Progenitor cell of endocrine pancreas (in vitro differentiated cells): ENCODE measurements at places on chromosomes 13 and 19. TPM values are rescaled to one million over a fixed set of nuclear protein-coding genes. Genes with fewer than 3 reads are reported as not detected.

STARD13 gene
- 11.6 and 11.7 TPM in 2 replicates for total RNA-seq

DNAJC15 gene
- 27.4 and 30.0 TPM in 2 replicates for total RNA-seq

FAM174C gene
- total RNA-seq = 30.0 and 31.8 TPM in 2 replicates

BCL2L12 gene
- 58.5 and 59.0 TPM in 2 replicates for total RNA-seq

CCDC124 gene
- 80.2 and 84.3 TPM in 2 replicates for total RNA-seq

ADGRE2 gene
- not detected in 2 replicates for total RNA-seq

ZNF534 gene
- total RNA-seq = 0.22 and 0.49 TPM in 2 replicates

OR7A5 gene
- total RNA-seq = not detected in 2 replicates

TBXA2R gene
- not detected in 2 replicates for total RNA-seq

GARIN5A gene
- 11.6 and 12.0 TPM in 2 replicates for total RNA-seq

HRC gene
- 1.6 and 2.1 TPM in 2 replicates for total RNA-seq

DNA sequence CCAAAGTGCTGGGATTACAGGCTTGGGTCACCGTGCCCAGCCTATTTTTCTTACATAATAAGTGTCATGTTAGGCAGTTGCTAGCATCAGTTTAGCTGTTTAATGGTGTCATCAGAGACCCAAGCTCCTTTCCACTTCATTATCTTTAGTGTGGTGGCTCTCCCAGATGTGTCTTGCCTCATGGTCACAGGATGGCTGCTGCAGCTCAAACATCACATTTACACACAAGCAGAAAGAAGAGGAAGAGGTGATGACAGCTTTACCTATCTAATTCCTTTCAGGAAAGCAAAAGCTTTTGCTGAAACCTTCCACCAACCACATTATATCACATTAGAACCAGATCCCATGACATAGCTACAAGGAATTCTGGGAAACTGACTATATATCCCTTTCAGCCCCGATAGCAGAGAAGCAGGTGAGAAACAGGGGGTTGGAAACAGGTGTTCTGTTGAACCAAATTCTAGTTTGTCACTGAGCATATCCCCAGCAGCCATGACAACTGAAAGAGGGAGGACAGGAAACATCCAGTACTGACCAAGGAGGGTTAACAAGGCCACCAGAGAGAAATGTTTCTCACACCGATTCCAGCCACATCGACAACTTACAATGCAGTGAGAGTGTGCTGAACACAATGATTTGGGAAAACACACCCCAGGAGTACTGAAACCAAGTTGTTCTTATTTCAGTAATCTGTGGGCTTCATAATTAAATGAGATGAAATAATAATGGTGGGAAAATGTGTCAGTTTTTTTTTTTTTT is 617.0 kb downstream of the UQCRFS1 start:
- no peak for DNase-seq
- peaks cover 23% of the 10 kb centered on the region for H3K4me1 ChIP-seq
- no peaks in the 10 kb centered on the region for H3K36me3 ChIP-seq

DNA sequence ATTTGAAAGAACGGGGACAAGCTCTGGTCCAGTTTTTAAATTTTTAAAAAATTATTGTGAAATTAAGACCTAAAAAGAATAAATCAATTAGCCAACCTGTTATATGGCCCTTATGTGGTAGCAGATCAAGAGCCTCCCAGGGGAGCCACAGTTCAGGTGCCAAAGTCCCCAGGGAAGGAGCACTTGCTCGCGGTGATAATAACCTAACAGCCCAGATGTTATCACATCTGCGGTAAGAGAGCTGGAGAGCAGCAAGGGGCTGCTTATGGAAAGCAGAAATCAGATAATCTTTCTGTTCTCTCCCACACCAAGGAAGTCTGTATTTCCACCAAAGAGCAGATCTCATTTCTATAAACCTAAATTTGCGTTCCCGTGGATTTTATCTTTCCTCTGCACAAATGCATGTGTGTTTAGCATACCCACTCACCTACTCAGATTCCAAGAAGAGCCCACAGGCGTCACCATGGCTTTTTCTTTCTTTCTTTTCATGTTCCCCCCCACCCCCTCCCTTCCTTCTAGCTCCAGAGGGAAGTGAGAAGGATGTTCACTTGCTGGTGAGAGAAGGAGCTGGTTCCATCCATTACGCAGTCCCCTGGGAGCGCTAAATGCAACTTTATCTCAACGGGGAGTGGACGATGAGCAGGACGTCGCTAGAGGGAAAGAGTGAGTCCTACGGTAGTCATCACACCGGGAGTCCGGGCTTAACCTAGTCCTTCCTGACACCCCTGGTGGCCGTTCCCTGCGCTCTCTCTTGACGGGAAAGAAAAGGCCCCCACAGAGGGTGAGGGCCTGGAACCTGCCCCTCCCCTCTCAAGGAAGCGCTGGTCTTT is 1.6 kb upstream of the POU4F1 start:
- peaks cover 11% of the 10 kb centered on the region for H3K4me1 ChIP-seq
- no peak for DNase-seq
- peaks cover 90% of the 10 kb centered on the region for H3K27me3 ChIP-seq
- H3K4me3 ChIP-seq = no peak overlapping the region
- no peak overlapping the region for H3K27ac ChIP-seq

DNA sequence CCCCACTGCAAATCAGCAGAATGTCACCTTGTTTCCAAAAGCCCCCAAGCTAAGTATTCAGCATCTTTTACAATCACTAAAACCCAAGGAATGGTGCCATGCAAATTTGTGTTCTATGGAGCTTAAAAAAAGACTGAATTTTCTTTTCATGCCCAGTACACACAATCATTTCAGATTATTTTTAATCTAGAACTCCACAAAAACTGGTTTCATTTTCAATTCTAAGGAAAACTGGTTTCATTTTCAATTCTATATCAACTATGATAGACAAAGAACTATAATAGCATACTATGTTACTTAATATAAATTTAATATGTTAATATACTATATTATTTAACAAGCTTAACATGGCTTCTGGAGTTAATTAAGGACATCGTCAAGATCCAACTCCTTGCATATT is 88.4 kb upstream of the DOCK9 start:
- peaks cover 9% of the 10 kb centered on the region for H3K4me1 ChIP-seq
- H3K27ac ChIP-seq = no peak overlapping the region
- DNase-seq = no peak
- no peak overlapping the region for H3K4me3 ChIP-seq

DNA sequence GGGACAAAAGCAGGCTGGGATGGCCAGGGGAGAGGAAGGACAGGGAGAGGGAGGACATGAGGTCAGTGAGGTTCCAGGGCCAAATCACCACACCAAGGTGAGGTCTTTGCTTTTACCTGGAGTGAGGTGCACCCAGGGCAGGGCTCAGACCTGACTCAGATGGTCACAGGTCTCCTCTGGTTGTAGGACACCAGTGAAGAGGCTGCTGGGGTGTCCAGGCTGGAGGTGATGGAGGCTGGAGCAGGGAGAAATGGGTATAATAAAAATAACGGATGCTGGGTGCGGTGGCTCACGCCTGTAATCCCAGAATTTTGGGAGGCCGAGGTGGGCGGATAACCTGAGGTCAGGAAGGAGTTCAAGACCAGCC is 6.9 kb downstream of the GRAMD1A start:
- H3K4me3 ChIP-seq = no peak overlapping the region
- H3K27me3 ChIP-seq = no peaks in the 10 kb centered on the region
- peaks cover 36% of the 10 kb centered on the region for H3K4me1 ChIP-seq
- H3K36me3 ChIP-seq = peaks cover 17% of the 10 kb centered on the region
- DNase-seq = no peak

GRCh38 chr13:73334445-73334844 is 275.6 kb downstream of the KLF5 start:
- H3K36me3 ChIP-seq = no peaks in the 10 kb centered on the region
- no peaks in the 10 kb centered on the region for H3K27me3 ChIP-seq
- H3K27ac ChIP-seq = no peak overlapping the region
- H3K4me1 ChIP-seq = peaks cover 4% of the 10 kb centered on the region

DNA sequence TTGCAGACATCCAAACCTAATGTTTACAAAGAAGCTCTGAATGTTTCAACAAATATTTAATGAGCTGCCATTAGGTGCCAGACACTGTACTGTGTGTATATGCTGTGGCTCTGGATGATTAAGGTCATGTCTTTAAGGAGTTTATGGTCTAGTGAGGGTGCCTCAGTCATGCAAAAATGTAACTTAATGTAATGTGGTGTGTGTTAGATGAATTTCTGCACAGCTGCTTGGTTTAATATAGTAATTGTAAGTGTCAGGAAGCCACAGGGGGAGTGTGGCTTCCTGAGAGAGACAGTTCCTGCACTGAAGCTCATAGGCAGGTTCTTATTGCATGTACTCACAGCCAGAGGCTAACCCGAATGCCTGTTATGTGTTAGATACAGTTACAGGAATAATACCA is 43.3 kb downstream of the SPATA13 start:
- H3K27me3 ChIP-seq = peaks cover 3% of the 10 kb centered on the region
- H3K36me3 ChIP-seq = peaks cover 6% of the 10 kb centered on the region
- no peak overlapping the region for H3K27ac ChIP-seq
- H3K4me3 ChIP-seq = no peak overlapping the region
- H3K4me1 ChIP-seq = peaks cover 42% of the 10 kb centered on the region

DNA sequence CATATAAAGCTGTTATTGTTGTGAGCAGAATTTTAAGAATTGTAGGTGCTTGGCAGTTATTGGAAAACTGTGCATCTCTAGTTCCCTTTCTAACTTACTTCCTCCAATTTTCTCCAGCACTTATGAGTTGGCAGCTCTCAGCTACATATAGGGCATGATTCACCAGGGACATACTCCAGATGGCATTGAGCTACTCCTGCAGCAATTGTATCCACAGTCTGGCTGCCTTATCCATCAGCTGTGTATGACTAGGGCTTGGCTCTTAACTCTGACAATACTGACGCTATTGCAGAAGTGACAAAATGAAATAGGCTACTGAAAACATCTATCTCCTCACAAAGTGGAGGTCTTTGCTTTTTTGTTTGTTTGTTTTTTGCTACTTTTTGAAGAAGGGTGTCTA is 276.7 kb downstream of the POU4F1 start:
- H3K27ac ChIP-seq = no peak overlapping the region
- no peak for DNase-seq
- H3K36me3 ChIP-seq = no peaks in the 10 kb centered on the region
- no peak overlapping the region for H3K4me3 ChIP-seq
- H3K27me3 ChIP-seq = peaks cover 38% of the 10 kb centered on the region

- H3K4me3 ChIP-seq = no peak overlapping the region
- DNase-seq = no peak
- no peaks in the 10 kb centered on the region for H3K36me3 ChIP-seq
These were observed 110.4 kb upstream of the MBNL2 start for GRCh38 chr13:97111756-97112155.

DNA sequence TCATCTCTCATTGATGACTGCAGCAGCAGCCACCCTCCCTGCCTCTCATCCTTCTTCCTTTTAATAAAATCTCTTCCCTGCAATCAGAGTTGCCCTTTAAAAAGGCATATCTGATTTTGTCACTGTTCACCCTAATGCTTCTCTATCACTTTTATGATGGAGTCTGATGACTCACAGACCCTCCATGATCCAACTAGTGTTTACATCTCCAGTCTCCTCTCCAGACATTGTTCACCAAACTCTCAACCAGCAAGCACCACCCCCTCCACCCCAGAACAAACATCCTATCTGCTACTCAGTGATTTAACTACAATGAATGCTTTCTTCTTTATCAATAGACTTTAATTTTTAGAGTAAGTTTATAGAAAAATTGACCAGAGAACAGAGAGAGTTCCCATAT is 59.5 kb downstream of the TNFSF11 start:
- no peak overlapping the region for H3K27ac ChIP-seq
- H3K36me3 ChIP-seq = no peaks in the 10 kb centered on the region
- peaks cover 4% of the 10 kb centered on the region for H3K4me1 ChIP-seq
- H3K27me3 ChIP-seq = peaks cover 4% of the 10 kb centered on the region
- no peak for DNase-seq

DNA sequence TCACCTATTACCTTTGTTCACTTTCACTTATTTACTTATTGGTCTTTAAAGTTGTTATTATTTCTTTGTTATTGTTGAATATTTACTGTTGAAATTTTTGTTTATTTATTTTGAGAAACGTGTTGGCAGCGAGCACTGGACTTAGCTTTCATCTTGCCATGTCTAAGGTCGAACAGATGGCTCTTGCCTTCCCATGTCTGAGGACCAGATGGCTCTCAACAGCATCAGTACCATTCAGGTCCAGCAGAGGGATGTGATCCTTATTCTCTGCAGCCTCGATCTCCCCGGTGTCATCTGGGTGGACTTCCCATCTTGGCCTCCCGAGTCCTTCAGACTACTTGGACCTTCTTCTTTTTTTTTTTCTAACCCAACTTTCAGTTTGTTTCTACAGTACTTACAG is 1437.6 kb downstream of the UQCRFS1 start:
- H3K27ac ChIP-seq = no peak overlapping the region
- H3K4me1 ChIP-seq = no peaks in the 10 kb centered on the region
- peaks cover 91% of the 10 kb centered on the region for H3K36me3 ChIP-seq
- no peak for DNase-seq

- H3K4me1 ChIP-seq = no peaks in the 10 kb centered on the region
- H3K27me3 ChIP-seq = no peaks in the 10 kb centered on the region
- no peak overlapping the region for H3K4me3 ChIP-seq
- no peak for DNase-seq
- no peaks in the 10 kb centered on the region for H3K36me3 ChIP-seq
These were observed 146.6 kb upstream of the GJB6 start for GRCh38 chr13:20378721-20379120.

DNA sequence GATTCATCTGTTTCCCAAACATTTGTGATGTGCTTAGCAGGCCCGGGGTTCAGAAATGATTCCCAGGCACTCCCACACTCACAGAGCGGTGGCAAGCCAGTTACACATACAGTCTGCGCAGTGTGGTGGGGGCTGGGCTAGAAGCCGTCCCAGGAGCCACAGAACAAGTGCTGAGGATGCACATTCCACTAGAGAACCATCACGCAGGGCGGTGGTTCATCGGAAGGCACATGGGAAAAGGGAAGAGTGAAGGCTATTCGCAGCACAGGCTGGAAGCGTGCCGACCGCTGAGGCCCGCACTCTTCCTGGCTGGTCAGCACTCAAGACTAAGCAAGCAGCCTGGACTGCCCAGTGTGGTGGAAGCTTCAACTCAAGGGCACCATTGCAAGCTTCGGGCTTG is 126.3 kb upstream of the SLC7A1 start:
- H3K27me3 ChIP-seq = peaks cover 6% of the 10 kb centered on the region
- no peak overlapping the region for H3K4me3 ChIP-seq
- H3K36me3 ChIP-seq = peaks cover 3% of the 10 kb centered on the region
- no peak for DNase-seq
- H3K27ac ChIP-seq = no peak overlapping the region

DNA sequence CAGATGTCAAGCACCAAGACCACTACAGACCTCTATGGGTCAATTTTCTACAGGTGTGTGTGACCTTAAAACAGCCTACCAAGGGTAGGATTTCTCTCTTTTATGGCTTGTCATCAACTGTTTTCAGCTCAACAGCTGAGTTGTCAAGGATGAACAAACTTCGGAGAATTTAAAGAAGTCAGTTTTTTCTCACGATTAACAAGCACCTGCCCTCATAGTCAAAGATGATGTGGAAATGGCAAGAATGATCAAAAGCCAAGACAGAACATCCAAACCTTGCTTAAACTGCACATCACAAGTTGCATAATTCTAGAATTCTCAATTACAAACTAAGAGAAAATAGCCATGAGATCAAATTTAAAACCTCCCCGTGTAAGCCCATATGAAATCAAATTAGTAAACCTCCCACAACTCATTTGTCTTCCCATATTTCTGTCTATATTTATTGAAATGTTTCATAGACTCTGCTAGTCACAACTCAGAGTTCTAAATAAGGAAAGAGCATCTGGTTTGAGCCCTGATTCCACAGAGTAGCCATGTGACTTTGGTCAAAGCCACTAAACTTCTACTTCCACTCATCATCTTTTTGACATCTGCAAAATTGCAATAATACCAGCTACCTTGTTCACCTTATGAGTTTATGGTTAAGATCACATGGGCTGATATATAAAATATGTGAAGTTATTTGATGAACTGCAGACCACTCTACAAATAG is 521.5 kb upstream of the HTR2A start:
- no peaks in the 10 kb centered on the region for H3K36me3 ChIP-seq
- no peak overlapping the region for H3K27ac ChIP-seq

GRCh38 chr19:48249502-48250014 is 6.2 kb downstream of the CARD8 start:
- H3K4me1 ChIP-seq = peaks cover 7% of the 10 kb centered on the region
- DNase-seq = no peak
- H3K36me3 ChIP-seq = peaks cover 11% of the 10 kb centered on the region
- H3K27ac ChIP-seq = no peak overlapping the region
- H3K4me3 ChIP-seq = no peak overlapping the region
